Cerebellar cortex (tissue), 1 donor: ENCODE measurements at places on chromosomes 5 and 9.

GRCh38 chr5:150178262-150178661 lies 11.6 kb upstream of the SLC6A7 start:
- DNase-seq, result no peak

GRCh38 chr5:95667061-95667618 lies 15.7 kb downstream of the SPATA9 start:
- no peak for DNase-seq

- no peak for DNase-seq
Measured at GRCh38 chr5:12870872-12871539, 966.8 kb upstream of the CTNND2 start.

DNA sequence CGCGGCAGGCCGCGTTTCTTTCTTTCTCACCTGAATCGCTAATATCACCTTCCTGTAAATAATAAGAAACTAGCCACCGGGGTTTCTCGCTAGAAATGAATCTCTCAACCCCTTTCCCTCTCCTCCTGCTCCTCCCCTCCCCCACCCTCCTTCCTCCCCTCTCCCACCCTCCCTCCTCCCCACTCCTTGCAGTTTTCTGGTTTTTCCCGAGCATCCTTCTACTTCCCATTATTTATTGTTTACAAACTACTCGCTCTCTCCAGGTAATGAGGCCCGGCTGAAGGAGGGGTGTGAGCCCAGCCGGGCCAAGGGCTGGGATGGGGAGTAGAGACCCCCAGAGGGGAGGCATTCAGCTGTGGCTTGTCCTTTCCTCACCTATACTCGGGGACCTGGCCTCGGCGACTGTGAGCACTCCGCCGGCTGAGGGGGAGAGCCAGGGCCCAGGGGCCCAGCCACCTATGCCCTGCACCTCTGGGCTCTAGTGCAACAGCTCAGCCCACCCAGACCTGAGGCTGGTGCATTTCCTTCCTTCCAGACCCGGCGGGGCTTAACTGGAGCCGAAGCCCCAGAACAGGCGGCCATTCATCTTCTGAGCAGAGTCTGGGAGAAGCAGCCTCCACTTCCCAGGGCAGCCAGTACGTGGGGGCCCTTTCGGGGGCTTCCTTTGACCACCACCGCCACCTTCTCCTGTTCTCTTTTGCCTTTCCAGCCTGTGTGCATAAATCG lies 2.1 kb upstream of the IRX4 start:
- no peak for DNase-seq

GRCh38 chr9:120857481-120857880 lies 14.8 kb upstream of the PSMD5 start:
- DNase-seq, result peak; percentile 29

DNA sequence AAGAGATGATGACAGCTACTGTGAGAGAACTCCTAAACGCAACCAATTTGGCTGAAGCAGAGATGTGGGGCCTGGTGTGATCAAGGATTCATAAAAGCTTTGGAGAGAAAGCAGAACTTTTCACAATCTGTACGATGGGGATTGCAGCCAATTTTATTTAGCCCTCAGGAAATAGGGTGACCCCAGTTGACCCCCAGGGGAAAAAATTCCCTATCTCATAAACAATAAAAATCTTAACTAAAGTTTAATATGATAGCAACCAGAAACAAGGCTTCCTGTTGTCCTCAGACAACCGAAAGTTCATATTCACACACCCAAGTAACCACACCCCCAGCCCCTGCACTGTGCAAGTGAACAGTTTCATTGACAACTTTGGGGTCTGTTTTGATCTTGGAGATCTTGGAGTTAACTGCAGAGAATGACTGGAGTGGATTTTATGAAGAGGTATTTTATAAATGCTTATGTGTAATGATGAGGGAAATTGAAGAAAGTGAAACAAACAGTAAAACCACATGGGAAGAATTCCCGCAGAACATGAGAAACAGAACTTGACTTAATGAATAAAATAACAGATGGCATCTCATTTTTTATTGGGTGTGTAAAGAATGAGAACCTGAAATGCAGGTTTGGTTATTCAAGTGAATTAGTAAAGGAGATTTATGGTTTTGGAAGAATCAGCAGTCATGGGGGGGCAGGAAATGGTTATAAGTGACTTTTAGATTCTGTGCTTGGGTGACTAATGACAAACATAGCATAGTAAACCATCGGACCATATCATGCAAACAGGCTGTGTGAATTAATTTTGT lies 94.5 kb downstream of the PDE4D start:
- no peak for DNase-seq

DNA sequence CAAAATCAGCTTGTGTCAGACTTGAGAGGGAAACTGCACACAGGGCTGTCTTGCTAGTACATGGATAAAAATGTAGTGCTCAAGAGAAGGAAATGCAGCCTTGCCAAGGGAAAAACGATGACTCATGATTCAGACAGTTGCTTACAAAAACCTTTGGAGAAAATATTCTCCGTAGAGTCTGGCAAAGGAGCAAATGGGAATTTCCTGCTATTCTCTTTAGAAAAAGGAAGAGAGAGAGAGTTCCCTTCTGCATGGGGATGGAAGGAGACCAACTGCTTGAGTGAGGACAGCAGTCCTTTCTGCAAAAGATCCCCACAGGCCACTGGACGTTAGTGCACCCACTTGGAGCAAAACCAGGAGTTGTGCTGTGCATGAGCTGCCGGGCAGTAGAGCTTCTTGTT lies 7.6 kb downstream of the IFNB1 start:
- DNase-seq, result peak; percentile 59

DNA sequence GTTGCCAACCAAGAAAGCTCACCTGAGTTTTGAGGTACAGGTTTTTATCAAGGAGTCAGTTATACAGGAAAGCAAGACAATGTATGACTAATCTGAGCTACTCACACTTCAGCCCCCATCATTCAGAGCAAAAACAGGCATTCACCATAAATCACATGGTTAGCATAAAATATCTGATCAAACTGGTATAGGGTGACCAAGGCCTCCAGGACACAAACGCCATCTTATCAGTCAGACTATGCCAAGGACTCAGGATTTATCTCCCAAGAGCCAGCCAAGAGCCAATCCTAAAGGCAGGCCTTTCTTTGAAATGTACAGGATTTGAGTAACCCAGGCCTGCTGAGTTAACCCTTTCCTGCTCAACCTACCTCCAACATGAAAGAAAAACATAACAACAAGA lies 313.0 kb upstream of the NREP start:
- DNase-seq, result no peak

- no peak for DNase-seq
Measured at GRCh38 chr5:55364537-55365055, 56.8 kb downstream of the MTREX start.

DNA sequence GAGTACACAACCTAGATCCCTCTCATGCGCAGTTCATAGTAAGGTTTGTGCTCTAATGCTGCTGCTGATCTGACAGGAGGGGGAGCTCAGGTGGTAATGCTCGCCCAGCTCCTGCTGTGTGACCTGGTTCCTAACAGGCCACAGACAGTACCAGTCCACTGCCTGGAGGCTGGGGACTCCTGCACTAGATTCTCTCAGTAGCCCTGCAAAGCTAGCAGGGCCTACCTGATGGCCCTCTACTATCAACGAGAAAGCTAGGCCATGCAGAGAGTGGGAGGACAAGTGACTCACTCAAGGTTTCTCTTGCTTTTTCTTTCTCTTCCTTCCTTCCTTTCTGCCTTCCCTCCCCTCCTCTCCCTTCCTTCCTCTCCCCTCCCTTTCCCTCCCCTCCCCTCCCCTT lies 55.1 kb upstream of the TEX48 start:
- DNase-seq, result no peak
